ENCODE measurements at places on chromosomes 5 and 9. TPM values are rescaled to one million over a fixed set of nuclear protein-coding genes. Genes with fewer than 3 reads are reported as not detected.

The IFNA13 gene
- polyA plus RNA-seq: not detected

The TMEM171 gene
- 5.4 TPM for polyA plus RNA-seq

The KIF12 gene
- polyA plus RNA-seq: 256 TPM

The CDKN2B gene
- 0.42 TPM for polyA plus RNA-seq

The ANKRD34B gene
- polyA plus RNA-seq: 0.20 TPM

The FOXD4L5 gene
- polyA plus RNA-seq: 0.46 TPM

The C9orf50 gene
- 0.29 TPM for polyA plus RNA-seq

The PLPPR1 gene
- 0.70 TPM for polyA plus RNA-seq

The SPINK13 gene
- 0.78 TPM for polyA plus RNA-seq

Measured in left renal pelvis (tissue), 4 donors.